RWPE1 (cell line): ENCODE measurements at places on chromosomes 5 and 9.

GRCh38 chr5:170151097-170151831 lies 45.6 kb downstream of the FOXI1 start:
- DNase-seq, result peak; percentile 97

DNA sequence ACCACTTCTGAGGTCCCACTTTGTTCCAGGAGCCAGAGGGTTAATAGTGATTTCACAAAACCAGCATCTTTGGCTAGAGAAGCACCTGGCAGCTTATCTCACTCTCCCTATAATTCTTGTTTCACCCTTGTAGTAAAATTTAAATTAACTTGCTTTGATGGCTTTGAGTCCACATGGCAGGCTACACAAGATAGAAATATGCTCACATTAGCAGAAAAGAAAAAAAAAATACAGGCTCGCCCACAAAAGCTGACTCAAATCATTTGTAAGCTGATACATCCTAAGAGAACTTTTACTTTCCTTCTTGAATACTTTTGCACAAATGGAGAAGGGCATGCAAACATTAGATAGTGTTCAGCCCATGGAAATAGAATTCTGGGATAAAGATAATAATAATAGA lies 36.2 kb downstream of the TNFSF15 start:
- no peak for DNase-seq

DNA sequence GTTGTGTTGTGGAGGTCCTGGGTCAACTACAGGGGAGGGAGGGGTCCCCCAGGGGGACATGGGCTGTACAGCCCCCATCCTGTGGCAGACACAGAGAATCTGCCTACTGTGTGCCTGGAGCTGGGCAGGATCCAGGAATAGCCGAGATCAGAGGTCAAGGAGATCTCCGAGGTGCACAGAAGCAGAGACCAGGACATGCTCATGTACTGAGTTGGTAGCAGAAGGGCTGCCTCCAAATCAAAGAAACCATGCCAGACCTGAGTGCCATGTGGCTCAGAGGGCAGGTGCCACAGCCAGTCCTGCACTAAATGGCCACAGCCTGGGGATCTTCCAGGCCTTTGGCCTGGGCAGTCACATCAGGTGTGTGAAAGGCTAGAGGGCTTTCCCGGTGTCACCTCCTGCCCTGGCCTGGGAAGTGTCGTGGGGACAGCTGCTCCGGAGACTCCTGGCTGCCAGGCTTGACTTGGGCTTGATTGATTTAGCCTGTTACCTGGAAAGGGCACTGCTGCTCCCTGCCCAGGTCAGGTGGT lies 27.8 kb downstream of the GSN start:
- no peak for DNase-seq

GRCh38 chr9:26219961-26220360 lies 541.7 kb upstream of the TUSC1 start:
- no peak for DNase-seq

GRCh38 chr5:116892993-116893392 lies 318.4 kb upstream of the SEMA6A start:
- DNase-seq, result no peak

GRCh38 chr5:10856683-10857337 lies 95.8 kb upstream of the DAP start:
- DNase-seq, result peak; percentile 27

GRCh38 chr9:81088341-81088740 lies 601.0 kb downstream of the TLE1 start:
- DNase-seq, result no peak

DNA sequence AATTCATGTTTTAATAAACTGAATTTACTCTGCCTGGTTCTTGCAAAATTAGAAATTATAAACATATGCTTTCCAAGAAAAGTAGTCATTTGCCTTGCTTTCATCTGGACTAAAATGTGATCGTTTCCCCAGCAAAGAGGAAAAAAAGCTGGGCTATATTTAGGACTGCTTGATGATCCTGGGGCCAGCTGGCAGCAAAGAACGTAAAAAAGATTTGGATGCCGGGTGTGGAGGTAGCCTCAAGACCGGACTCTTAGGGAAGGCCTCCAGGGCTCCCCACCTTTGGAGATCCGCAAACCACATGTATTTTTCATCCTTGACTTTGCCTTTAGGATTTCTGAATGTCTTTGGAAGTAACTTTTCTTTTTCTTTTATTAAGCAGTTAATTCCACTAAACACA lies 156.1 kb upstream of the SEMA6A start:
- DNase-seq, result no peak

DNA sequence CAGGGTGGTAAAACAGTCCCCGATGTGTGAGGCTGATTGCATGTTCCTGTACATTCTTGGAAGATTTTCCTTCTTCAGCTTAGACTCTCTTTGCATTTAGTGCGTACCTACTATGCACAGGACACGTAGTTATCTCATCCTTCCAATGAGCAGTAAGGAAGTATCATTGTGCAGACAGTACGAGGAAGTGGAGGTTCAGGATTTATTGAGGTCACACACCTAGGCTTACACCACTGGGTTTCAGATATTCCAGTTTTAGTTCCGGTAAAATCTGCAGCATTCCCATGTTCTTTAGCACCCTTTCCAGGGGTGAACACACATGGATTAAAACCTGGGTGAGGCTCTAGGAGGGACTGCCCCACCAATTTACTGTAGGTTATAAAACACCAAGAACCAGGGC lies 238.7 kb downstream of the ZSWIM6 start:
- no peak for DNase-seq

GRCh38 chr5:122773619-122774018 lies 1.3 kb upstream of the SNX2 start:
- DNase-seq, result no peak

GRCh38 chr5:65395526-65396155 lies 86.1 kb downstream of the ADAMTS6 start:
- DNase-seq, result peak; percentile 9

DNA sequence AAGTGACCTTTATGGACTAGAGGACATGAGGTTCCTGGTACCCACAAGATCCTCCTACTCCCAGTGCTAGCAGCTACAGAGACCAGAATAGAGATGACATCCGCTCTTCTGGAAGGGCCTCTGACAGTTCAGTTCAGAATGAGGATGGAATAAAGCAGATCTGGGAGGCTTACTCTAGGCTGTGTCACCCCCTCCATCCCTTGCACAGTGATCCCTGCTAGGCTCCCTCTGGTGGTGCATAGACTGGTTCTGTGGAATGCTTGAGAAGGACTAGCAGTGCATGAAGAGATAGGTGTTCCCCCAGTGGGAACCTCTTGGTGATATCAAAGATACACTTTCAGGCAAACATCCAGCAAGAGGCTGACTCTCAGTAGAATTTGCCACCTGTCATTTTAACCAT lies 83.0 kb downstream of the NPR3 start:
- DNase-seq, result peak; percentile 37

DNA sequence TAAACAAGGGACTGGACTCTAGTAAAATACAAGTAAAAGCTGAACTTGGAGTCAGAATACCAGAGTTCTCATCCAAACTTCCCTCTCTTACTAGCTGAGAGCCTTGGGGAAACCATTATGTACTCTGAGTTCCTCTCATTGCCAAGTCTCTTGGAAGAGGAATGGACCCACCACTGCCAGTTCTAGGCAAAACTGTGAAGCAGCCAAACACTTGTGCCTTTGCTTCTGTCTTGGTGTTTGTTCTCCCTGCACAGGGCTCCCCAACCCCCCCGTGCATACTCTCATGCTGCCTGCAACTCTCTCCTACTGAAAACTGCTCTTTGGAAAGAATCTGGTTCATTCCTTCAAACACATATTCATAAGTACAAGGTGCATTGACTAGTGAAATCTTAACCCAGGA lies 102.6 kb downstream of the PDZD2 start:
- no peak for DNase-seq

DNA sequence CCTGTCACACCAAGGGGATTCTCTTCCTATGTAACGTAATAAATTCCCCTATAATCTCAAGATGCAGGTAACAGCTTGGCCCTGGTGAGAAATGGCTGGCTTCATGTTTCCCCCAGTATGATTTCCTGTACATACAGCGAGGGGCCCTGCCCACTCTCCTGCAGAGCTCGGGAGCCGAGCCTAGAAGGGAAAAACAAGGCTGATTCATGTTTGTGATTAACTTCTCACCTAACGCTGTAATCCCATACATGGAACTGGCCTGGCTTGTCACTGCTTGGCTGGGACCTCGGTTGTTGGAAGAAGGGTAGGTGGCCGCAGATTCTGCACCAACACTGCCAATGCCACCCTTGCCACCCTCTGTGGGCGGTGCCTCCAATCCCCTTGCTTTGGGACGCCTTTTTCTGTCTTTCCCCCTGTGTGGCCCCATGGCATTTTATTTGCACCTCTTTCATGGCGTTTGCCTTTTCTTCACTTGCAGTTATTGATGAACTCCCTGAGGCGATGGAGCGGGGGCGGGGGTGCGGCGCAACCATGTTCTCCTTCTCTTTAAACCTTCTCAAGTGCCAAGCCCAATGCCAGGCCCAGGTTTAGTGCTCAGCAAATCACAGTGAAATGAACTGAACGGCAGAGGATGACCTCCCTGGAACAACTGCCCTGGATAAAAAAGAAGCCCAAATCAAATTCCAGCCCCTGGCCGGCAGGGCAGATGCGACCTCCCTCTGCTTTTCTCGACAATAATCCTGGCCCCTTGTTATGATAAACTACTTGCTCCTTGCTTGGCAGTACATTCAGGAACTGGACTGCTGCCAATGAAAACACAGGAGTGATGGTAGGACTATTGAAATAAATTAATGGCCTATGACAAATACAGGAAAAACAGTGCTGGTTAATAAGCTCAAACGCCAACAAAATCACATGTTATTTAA lies 108.1 kb downstream of the TMEM174 start:
- peak; percentile 90 for DNase-seq

DNA sequence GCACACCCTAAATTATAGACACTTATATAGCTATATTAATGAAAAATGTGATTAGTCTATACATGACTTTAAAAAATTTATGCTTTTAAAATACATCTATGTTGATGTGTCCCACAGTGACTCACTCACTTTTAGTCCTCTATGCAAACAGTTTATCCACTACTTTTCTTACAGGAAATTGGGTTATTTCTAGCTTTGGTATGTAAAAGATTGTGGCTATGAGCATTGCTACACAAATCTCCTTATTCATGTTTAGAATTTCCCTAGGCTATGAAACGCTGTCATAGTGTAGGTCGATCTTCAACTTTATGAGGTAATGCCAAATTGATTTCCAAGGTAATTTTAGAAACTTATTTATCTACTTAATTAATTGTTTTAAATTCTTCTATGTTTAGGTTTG lies 687.4 kb downstream of the PRR16 start:
- peak; percentile 9 for DNase-seq

DNA sequence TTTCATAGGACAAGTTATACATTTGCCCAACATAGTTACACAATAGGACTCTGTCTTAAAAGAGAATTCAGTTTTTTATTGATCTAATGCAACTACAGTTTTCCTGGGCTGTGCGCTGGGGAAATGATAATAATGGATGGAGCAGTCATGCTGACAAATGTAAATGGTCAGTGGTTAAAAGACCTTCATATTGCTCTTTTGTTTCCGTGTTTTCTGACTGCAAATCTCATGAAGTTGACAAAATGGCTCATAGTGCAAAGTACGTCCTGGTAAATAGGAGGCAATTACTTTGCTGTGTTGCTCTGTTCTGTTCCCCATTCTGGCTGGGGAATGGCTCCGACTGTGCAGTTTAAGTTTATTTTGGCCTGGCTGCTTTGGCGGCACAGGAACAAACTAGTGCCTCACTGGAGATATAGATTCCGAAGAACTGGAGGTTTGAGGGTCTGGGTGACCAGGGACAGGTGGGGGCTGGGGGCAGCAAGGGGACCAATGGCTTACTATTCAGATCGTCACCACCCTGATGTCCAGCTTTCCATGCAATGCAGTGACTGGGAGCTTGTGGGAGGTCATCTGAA lies 54.3 kb downstream of the PTTG1 start:
- no peak for DNase-seq

DNA sequence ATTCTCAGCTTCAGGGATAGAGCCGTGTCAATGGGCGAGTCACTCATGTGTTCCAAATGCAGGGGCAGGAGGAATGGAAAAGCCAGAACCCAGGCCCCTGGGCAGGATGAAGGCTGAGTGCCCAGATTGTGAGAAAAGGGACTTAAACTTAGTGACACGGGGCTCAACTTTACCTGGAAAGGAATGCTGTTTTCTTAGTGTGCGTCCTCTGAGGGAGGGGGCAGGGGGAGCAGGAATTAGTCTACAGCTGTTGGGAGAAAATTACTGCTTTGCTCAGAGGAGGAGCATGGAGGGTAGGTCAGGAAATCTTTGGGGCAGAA lies 14.6 kb downstream of the HK3 start:
- DNase-seq, result no peak

DNA sequence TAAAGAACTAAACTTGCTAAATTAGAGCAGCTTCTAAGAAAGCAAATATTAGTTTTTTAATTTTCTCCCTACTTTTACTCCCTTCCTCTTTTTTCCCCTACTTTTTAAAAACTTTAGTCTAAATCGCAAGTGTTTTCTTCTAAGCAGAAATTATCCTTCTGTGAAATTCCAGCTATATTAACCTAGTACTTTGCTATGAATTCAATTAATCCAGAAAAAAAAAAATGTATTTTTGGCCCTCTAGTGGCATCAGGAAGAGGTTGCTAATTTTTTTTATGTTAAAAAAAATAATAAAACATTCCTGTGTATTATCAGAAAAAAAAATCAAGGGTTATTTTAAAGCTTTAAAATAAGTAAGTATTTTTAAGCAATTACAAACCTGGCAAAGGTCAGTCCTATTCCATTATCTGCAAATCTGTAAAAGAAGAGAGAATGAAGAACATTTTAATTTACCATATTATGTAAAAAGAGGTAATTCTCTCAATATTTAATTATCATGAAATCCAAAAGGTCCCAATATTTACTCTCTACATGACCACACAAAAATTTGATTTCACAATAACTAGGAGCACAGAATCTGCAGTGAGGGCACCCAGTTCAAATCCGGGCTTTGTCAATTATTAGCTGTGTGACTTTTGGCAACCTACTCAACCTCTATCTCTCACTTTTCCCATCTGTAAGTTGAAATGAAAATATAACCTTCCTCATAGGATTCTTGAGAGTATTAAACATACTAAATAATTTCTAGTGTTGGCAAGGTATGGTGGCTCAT lies 52.0 kb downstream of the CEMIP2 start:
- DNase-seq, result peak; percentile 13

DNA sequence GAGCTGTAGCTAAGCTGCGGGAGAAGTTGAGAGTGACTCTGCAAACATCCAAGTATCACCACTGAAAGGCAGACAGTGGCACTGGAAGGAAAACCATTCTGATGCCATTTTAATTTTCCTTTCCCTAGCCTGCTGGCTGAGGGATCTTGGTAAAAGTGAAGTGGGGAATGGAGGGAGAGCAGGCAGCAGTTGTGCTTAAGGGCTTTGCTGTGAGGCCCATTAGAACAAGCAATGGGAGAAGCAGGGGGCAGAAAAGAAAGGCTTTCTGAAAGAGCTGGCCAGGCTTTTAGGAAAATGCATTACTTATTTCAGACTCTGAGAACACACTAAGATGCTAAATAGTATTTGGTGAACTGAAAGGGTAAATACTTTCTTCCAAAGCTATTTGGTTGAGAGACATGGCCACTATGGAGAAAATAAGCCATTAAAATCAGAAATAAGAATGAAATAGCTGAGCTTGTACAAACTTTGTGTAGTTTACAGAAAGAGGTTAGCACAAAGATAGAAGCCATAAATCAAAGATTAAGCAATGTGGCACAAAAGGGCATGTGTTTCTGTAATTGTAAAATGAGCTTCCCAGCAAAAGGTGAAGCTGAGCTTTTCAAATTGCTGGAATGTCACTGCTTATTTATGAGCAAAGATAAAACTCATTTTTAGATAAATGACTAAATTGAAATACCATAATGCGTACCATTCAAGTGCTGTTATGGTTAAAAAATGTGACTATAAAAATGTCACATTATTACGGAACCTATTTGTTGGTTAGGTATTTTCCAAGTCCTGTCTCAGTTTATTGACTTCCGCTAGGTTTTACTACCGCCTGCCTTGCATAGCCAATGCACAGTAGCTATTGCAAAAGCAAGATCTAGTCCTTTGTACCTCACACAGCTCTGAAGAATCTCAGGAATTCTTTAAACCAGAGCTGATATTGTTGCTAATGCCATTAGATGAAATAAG lies 20.8 kb downstream of the SNCAIP start:
- DNase-seq, result no peak
